Fibroblast of skin of right biceps (primary cell): ENCODE measurements at places on chromosomes 13 and 19.

DNA sequence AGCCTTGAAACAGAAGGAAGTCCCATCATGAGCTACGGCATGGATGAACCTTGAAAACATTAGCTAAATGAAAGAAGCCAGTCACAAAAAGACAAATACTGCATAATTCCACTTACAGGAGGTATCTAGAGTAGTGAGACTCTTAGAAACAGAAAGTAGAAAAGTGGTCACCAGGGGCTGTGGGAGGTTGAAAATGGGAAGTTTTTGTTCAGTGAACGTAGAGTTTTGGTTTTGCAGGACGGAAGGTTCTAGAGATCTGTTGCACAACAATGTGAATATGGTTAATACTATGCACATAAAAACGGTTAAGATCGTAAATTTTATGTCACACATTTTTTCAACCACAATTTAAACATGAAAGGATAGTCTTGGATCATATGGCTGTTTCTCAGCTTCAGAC, 11.9 kb upstream of the SLC10A2 start:
- DNase-seq = no peak

- no peak for DNase-seq
Observed at GRCh38 chr13:100508996-100509395, 79.6 kb downstream of the GGACT start.

GRCh38 chr19:41452584-41453275, 9.8 kb downstream of the ERICH4 start:
- no peak for DNase-seq

- DNase-seq = no peak
Observed at GRCh38 chr13:79830945-79831344, 350.0 kb downstream of the NDFIP2 start.

- DNase-seq = no peak
Observed at GRCh38 chr19:7328647-7329046, 20.1 kb upstream of the ARHGEF18 start.

GRCh38 chr13:80134346-80134745, 206.6 kb downstream of the SPRY2 start:
- DNase-seq = no peak

- DNase-seq = no peak
Observed at GRCh38 chr19:53982611-53983010, 8.8 kb upstream of the CACNG6 start.
